ENCODE measurements at places on chromosomes 3 and 15. TPM values are rescaled to one million over a fixed set of nuclear protein-coding genes. Genes with fewer than 3 reads are reported as not detected.

- no peak for DNase-seq
Measured at GRCh38 chr3:16132928-16133327, 41.6 kb upstream of the GALNT15 start.

DNA sequence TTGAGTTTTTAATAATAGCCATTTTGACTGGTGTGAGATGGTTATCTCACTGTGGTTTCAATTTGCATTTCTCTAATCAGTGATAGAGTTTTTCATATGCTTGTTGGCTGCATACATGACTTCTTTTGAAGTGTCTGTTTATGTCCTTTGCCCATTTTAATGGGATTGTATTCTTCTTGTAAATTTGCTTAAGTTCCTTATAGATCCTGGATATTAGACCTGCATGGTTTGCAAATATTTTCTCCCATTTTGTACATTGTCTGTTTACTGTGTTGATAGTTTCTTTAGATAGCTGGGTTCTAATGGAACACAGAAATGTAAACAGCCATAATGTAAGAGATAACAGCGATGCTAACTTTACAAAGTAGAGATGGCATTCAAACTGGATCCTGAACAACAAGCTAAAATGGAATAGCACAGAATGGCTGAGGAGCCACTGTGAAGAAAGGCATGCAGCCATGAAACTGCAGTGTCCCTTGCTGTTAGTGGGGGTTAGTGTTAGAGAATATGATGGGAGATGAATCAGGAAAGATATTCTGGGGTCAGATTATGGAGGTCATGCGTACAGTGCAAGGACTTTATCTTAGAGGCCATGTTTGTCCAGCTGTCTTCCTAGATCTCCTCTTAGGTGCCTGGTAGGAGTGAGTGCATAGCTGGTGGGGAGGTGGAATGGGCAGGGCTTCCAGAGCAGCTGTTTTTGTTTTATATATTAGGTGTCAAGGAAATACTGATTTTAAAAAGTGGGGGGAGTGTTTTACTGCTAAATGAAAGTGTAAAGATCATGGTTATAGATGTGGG lies 48.1 kb downstream of the BBS4 start:
- no peak for DNase-seq

DNA sequence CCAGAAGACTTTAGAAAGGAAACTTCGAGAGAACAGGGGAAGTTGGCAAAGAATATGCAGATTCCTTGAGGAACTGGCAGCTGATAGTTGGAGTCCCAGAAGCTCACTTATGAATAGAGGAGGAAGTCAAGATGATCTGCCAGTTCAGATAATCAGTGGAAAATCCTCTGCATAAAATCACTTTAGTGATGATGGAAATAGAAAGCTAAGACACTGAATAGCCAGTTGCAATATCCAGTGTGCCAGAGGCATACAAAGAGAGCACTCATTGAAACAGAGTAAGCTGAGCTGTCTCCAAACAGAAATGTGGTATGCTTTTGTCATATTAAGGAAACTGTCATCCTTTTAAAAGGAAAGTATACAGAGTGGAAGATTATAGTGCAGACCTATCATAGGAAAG lies 1207.6 kb downstream of the OTOL1 start:
- DNase-seq = no peak

- DNase-seq = no peak
Measured at GRCh38 chr3:140292170-140292569, 357.2 kb downstream of the CLSTN2 start.

GRCh38 chr3:67196677-67197076 lies 198.6 kb downstream of the KBTBD8 start:
- DNase-seq = no peak

GRCh38 chr3:9902372-9903237 lies at the start of gene IL17RE:
IL17RE (plus strand) TSS chr3:9902848; CDS start chr3:9902933, 85 bp downstream.
- DNase-seq = no peak

- DNase-seq = no peak
Measured at GRCh38 chr3:52290596-52291507, 3.2 kb downstream of the GLYCTK start.

DNA sequence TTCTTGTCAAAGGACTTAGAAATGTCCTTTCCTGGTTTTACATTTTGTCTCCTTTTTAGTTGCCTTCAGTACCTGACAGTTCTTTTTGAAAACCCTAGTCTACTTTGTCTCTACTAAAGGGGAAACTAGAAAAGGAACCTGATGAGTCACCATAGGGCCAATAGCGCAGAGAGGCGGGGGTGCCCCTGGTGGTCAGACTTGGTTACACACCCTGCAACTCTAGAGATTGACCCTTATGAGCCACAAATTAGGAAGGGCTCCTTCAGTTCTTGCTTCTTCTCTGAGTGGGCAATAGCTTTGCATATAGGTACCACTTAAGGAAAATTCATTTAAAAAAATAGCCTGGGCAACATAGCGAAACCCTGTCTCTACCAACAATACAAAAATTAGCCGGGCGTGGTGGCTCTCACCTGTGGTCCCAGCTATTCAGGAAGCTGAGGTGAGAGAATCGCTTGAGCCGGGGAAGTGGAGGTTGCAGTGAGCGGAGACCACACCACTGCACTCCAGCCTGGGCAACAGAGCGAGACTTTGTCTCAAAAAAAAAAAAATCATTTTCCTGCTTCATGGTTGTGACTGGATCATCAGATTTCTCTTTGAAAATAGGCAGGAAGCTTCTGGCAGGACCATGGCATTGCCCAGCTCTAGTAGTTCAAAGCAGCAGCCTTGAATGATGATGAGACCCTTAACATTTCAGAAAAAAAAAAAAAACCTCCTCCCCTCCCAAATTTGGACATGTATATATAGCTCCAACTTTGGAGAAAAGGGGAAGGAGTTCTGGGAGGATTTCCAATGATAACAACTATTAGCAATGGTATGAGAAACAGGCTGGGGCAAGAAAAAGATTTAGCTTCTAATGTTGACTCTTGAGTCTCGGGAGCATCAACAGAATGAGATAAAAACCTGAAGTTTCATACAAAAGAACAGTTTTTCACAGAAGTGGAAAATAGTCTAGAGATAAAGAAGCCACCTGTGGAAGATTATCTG lies 45.2 kb upstream of the RASA2 start:
- DNase-seq = no peak

DNA sequence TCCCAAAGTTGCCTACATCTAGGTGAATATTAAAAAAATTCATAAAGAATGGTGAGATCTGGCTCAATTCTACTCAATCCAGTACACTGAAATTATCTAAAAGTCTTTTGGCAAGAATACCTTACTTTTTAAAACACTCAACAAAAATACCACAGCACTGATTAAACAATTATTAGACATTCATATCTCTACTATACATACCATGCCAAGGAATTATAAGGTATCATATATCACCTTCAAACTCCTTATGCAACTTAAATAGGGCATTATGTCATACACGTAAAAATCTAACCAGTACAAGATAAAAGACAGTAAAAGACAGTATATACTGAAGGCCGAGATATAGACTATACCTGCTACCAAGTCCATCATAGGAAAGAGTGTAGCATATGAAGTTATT lies 6.1 kb upstream of the ANKRD28 start:
- no peak for DNase-seq

DNA sequence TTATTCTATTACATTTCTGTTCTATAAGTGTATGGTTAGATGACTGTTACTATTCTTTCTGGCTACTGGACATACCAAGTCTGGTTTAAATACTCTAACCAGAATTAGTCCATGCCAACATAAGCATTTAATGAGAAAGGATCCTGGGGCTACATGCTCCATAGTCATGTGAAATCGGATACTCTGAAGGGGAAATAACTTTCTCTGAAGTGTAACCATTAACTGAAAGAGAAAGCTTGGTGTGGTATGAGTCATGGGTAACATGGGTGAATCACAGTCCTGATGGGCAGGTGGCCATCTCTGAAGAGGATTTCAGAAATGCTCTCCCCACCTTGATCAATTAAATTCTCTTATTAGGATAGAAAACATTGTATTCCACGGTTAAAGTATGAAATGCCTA lies 69.4 kb downstream of the FHIT start:
- DNase-seq = no peak

DNA sequence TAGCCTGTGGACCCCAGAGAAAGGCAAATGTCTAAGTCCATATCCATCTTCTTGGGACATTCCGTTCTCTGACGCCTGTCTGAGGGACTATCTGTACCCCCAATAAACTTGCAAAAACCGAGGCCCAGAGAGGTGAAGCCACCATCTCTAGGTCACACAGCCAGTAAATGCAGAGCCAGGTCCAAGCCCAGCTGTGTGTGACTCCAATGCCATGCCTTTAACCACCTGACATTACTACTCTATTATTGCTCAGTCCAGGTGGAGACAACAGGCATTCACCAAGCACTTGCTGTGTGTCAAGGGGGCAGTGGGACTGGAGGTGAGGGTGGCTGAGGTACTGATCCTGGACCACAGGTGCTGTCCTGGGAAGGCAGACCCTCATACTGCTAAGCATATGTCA lies 25.4 kb downstream of the CYP8B1 start:
- DNase-seq = no peak

DNA sequence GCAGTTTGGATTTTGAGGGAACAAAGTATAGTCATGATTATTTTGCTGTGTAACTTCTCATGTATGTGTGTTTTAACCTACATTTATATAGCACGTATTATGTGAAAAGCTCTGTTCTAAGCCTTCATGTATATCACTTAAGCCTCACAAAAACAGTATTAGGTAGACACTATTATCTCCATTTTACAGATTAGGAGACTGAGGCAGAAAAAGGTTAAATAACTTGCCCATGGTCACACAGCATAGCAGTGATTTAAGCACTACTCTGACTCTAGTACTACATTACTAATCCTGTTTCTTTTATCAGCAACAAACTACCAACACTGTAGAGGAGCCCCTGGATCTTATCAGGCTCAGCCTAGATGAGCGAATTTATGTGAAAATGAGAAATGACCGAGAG lies 2.6 kb downstream of the LSM3 start:
- DNase-seq = no peak

- no peak for DNase-seq
Measured at GRCh38 chr15:78411061-78411460, 27.0 kb upstream of the IREB2 start.

DNA sequence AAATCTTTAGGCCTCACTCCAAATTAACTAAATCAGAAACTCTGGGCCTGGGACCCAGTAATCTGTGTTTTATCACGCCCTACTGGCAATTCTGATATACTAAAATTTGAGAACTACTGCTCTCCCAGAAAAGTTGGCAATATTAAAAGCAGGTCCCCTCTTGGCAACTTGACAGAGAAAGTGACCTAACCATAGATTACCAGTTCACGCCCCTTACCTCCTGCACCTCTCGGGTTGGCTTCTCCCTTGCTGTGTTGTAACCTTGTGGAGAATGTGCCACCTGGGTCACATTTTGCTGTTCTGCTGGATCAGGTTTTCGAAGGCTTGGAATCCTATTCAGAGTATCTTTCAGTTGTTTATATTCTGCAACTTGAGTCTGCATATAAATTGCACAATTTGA lies 59.1 kb downstream of the GOLIM4 start:
- no peak for DNase-seq

The SACM1L gene
- 65.4 TPM for polyA plus RNA-seq

The FOXB1 gene
- not detected for polyA plus RNA-seq

The IGSF10 gene
- 1.9 TPM for polyA plus RNA-seq

The PCLAF gene
- 43.8 TPM for polyA plus RNA-seq

The CTDSPL2 gene
- 80.3 TPM for polyA plus RNA-seq

The SEMA6D gene
- 43.9 TPM for polyA plus RNA-seq

The FAH gene
- polyA plus RNA-seq = 32.2 TPM

Measured in left renal pelvis (tissue), 4 donors.